Effector CD4-positive, alpha-beta T cell (primary cell): ENCODE measurements at places on chromosomes 12 and 14.
A peak's percentile ranks its signal among the peaks of the same experiment; 100 is the strongest.

DNA sequence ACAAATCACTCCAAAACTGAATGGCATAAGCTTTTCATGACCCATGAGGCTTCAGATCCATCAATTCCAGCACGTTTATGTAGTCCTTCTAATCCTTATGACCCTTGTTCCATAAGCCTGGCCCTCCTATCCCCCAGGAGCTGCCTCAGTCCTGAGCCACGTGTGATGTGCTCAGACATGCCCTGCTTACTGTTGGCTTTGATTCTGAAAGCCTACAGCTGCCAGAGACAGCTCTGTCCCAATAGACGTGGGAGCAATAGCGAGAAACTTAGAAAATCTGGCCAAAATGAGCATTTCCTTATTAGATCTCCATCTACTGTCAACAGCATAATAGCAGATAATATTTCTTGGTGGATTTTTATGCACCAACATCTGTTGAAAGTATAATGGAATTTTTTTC, 33.2 kb downstream of the DUSP6 start:
- no peak for DNase-seq

DNA sequence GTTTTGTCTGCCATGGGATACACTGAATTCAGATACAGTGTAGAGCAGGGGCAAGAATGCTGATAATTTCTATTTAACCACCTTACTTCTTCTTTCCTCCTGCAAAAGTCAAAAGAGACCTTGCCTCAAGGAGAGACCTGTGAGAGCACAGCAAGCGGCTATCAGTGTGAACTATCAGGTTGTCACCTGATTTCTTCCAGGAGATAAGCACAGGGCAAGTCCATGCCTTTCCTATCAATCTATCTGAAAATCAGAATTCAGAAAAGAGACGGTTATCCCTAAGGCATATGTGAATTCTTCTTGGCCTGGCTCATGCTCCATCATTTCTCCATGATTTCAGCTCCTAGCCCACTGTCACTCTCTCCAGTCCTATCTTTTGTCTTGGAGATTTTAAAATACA, 128.9 kb upstream of the CCND2 start:
- DNase-seq: no peak

DNA sequence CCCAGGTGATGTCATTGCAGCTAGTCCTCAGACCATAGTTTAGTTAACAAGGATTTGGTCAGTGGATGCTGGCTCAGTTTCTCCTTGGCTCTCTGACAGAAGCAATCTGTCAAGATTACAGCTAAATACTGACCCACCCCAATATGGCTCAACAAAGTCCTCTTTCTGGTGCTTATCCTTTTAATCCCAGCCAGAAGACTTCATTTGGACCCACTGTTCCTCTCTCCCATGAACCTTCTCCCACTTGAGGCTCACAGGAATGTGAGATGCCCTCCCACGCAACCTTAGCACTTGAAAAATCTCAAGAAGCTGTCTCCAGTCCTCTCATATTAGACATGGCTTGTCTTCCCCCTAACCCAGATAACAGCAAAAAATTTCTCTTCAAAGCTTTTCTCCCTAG, 47.7 kb downstream of the C12orf50 start:
- no peak for DNase-seq

DNA sequence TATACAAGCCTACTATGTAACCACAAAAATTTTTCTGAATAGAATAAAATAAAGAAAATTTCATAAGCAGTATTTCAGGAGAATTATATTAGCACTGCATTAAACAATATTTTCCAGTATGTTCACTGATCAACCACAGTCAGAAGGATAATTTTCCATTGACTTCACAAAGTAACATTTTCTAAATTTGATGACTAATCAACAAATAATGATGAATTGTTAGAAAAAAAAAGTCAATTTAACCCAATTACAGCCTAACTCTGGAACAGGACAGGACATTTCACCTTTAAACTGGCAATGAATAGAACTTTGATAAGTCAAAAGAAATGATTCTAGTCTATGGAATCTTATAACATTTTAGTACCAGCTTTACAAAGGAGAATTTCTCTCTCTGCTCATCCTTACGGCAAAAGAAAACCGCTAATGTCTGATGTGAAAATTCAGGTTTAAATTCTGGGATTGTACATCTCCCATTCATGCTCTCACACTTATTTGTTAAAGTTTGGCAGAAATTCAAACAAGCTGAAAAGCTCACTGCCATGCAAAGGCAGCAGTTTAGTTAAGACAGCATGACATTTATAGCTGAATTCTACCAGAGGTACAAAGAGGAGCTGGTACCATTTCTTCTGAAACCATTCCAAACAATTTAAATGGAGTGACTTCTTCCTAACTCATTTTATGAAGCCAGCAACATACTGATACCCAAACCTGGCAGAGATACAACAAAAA, 84.5 kb downstream of the MDGA2 start:
- DNase-seq: no peak

GRCh38 chr12:74984631-74985030, 225.0 kb downstream of the KCNC2 start:
- DNase-seq: no peak

GRCh38 chr14:77498120-77498979, at the start of gene ISM2:
Gene ISM2 (minus strand): TSS chr14:77498816. CDS start chr14:77498793, 23 bp downstream.
- no peak for DNase-seq

- no peak for DNase-seq
Measured at GRCh38 chr12:1907652-1908611, 10.5 kb downstream of the CACNA2D4 start.

DNA sequence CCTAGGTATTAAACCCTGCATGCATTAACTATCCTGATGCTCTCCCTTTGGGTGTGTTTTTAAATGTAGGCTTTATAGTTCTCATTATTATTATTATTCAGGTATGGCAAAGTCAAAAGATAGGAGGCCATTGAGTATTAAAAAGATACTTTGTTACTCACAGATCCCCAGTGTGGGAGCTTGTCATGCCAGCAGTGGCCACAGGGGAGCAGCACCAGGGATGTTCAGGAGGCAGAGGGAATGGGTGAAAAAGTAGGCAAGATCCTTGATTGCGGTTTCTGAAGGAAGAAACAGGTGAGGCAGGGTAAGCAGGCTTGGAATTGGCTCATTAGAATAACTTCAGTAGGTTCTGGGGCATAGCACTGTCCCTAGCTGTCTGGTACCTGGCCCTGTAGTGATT, 382.2 kb downstream of the MED13L start:
- DNase-seq: no peak

- DNase-seq: peak; percentile 29
Measured at GRCh38 chr12:50597200-50598195, 92.7 kb downstream of the DIP2B start.

GRCh38 chr12:71642264-71642663, 21.4 kb downstream of the ZFC3H1 start:
- DNase-seq: no peak
